WTC11 (cell line): ENCODE measurements at places on chromosomes 16 and 17. TPM values are rescaled to one million over a fixed set of nuclear protein-coding genes. Genes with fewer than 3 reads are reported as not detected.

DNA sequence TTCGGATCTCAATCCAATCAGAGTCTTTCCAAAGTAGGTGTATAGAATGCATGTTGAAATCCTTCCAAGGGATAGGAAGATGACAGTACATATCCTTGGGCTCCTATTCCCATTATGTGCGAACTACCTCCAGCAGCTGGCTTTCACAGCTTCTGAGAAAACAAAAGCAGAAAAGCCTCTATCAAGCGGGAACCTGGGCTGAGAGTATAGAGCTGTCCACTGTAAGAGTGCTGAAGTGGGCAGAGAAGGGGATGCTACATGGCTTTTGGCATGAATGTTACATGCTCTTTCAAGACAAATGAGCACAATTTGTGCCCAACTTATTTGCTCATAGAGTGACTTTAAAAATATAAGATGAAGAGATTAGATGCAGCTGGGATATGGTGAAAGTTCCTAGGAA is 993.5 kb downstream of the CDH8 start:
- peaks cover 3% of the 10 kb centered on the region; the same call in 1 of the 2 replicates for H3K27me3 ChIP-seq
- H3K4me1 ChIP-seq: no peaks in the 10 kb centered on the region
- no peaks in the 10 kb centered on the region for H3K36me3 ChIP-seq
- peak; percentile 18 for DNase-seq
- H3K27ac ChIP-seq: no peak overlapping the region

GRCh38 chr16:14324581-14324980 is 253.5 kb downstream of the MRTFB start:
- H3K27me3 ChIP-seq: no peaks in the 10 kb centered on the region
- DNase-seq: no peak
- peaks cover 17% of the 10 kb centered on the region for H3K36me3 ChIP-seq
- H3K27ac ChIP-seq: no peak overlapping the region
- H3K4me1 ChIP-seq: 0 out of 2 replicates have a peak, but pooled peaks cover 6% of the 10 kb centered on the region

DNA sequence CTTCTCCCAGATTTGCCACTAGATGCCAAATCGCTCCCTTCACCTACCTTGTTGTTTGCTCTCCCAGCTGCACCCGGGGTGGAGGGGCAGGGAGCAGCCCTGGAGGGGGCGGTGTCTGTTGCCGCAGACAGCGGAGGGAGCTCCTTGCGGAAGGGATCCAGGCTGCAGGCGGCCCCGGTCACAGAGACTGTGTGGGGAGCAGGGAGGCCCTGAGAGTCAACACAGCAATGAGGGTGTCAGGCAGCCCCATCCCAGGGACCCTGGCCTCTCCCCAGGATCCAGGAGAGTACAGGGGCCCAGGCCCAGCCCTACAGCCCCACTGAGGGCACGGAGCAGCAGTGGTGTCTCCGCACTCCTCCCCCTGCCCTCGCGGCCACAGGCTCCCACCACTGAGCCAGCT is 50.5 kb upstream of the CHMP6 start:
- H3K27ac ChIP-seq: peak overlapping the region; percentile 65; the same call in 1 of the 2 replicates
- no peaks in the 10 kb centered on the region for H3K27me3 ChIP-seq
- H3K36me3 ChIP-seq: peaks cover 7% of the 10 kb centered on the region
- H3K4me1 ChIP-seq: no peaks in the 10 kb centered on the region

Gene PDE6G
- 4.4 to 6.9 TPM (median 6.3 TPM) in 3 replicates for total RNA-seq

DNA sequence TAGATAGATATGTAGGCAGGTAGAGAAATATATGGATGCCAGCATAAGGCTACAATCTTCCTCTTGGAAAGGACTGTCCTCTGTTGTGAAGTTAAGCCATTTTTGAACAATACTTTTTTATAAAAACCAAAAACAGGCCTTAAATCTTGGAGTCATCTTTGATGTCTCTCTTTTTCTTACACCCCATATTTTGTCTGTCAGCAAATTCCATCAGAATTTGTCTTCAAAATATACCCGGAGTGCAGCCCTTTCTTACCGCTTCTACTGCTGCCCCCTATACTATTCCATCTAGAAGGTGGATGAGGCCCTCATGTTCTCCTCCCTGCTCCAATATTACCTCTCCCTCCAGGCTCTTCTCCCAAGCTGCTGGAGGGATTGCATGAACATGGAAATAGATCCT is 326.5 kb downstream of the HAPSTR1 start:
- H3K4me1 ChIP-seq: no peaks in the 10 kb centered on the region
- H3K27ac ChIP-seq: no peak overlapping the region
- no peak for DNase-seq
- peaks cover 2% of the 10 kb centered on the region; the same call in 1 of the 2 replicates for H3K27me3 ChIP-seq
- peaks cover 9% of the 10 kb centered on the region for H3K36me3 ChIP-seq

GRCh38 chr17:61393550-61393903 is 6.1 kb upstream of the TBX2 start:
- H3K4me1 ChIP-seq: peaks cover 14% of the 10 kb centered on the region
- no peaks in the 10 kb centered on the region for H3K36me3 ChIP-seq
- DNase-seq: peak; percentile 48
- no peak overlapping the region for H3K27ac ChIP-seq

- peaks cover 2% of the 10 kb centered on the region; the same call in 1 of the 2 replicates for H3K4me1 ChIP-seq
- H3K4me3 ChIP-seq: no peak overlapping the region
- H3K27ac ChIP-seq: no peak overlapping the region
These were observed 257.6 kb downstream of the FOXL1 start for GRCh38 chr16:86835982-86836381.

DNA sequence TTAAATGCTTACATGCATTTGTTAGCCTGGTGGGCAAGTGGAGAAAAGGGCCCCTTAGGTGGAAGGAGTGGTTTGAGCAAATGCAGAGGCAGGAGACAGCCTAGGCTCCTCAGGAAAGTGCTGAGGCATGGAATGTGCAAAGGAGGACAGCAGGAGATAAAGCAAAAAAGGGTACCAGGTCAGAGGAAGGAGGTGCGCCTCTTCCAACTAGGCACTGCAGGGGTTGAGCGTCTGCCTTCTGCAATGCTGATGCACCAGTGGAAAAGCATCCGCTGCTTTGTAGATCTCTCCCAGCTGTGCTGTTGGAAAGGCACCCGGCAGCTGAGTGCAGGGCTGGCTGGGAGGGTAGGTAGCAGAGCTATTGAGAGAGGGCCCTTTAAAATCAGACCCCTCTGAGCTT is 287.0 kb upstream of the XYLT1 start:
- peaks cover 42% of the 10 kb centered on the region for H3K4me1 ChIP-seq
- DNase-seq: peak; percentile 63
- no peaks in the 10 kb centered on the region for H3K27me3 ChIP-seq
- H3K4me3 ChIP-seq: peak overlapping the region; percentile 14; the same call in 1 of the 2 replicates
- H3K27ac ChIP-seq: peak overlapping the region; percentile 91

Gene TPSG1
- total RNA-seq: not detected in 3 replicates

- no peaks in the 10 kb centered on the region for H3K36me3 ChIP-seq
- H3K4me1 ChIP-seq: peaks cover 5% of the 10 kb centered on the region; the same call in 1 of the 2 replicates
- no peaks in the 10 kb centered on the region; the same call in 1 of the 2 replicates for H3K27me3 ChIP-seq
- H3K27ac ChIP-seq: no peak overlapping the region
- H3K4me3 ChIP-seq: no peak overlapping the region
These were observed 85.7 kb upstream of the XYLT1 start for GRCh38 chr16:17556276-17557052.

- H3K4me1 ChIP-seq: no peaks in the 10 kb centered on the region
- no peak overlapping the region for H3K4me3 ChIP-seq
- H3K27ac ChIP-seq: no peak overlapping the region
- DNase-seq: no peak
- H3K27me3 ChIP-seq: no peaks in the 10 kb centered on the region
- H3K36me3 ChIP-seq: 0 out of 2 replicates have a peak, but pooled peaks cover 4% of the 10 kb centered on the region
These were observed 172.1 kb downstream of the RBFOX3 start for GRCh38 chr17:79438546-79439334.

Gene BEAN1
- total RNA-seq: 0.07 TPM in 1 of 3 replicates, not detected in the others

DNA sequence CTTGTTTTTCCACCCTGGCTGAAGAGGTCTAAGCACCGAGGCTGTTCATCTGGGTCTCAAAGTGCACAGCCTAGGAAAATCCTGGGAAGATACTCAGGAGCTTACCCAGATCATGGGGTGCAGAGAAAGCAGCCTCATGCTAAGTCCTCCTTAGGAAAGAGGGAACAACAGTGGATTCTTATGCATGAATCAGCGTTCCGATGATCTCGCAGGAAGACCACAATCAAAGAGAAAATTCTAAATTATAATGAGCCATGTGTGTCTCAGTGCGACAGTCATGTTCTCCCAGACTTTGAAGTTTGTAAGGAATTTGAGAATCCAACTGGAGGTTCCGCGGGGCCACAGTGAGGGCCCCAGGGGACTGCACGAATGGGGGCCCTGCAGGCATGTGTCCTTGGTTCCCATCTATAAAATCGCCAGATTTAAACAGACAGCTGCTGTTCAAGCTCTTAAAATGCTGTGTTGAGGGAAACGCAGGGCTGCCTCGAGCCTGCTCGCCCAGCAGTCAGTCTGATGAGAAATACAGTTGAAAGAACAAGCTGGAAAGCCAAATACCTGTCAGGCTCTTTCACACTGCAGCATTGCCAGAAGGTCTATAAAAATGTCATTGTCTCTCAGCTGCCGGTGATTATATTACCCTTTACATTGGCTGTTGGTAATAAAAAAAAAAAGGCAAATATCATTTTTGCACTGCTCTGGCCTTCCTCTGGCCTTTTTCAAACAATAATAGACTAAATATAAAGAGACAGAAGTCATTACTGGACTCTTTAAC is 152.1 kb downstream of the PMP22 start:
- peaks cover 15% of the 10 kb centered on the region for H3K36me3 ChIP-seq
- no peak for DNase-seq
- peaks cover 31% of the 10 kb centered on the region for H3K4me1 ChIP-seq
- peaks cover 9% of the 10 kb centered on the region; the same call in 1 of the 2 replicates for H3K27me3 ChIP-seq

DNA sequence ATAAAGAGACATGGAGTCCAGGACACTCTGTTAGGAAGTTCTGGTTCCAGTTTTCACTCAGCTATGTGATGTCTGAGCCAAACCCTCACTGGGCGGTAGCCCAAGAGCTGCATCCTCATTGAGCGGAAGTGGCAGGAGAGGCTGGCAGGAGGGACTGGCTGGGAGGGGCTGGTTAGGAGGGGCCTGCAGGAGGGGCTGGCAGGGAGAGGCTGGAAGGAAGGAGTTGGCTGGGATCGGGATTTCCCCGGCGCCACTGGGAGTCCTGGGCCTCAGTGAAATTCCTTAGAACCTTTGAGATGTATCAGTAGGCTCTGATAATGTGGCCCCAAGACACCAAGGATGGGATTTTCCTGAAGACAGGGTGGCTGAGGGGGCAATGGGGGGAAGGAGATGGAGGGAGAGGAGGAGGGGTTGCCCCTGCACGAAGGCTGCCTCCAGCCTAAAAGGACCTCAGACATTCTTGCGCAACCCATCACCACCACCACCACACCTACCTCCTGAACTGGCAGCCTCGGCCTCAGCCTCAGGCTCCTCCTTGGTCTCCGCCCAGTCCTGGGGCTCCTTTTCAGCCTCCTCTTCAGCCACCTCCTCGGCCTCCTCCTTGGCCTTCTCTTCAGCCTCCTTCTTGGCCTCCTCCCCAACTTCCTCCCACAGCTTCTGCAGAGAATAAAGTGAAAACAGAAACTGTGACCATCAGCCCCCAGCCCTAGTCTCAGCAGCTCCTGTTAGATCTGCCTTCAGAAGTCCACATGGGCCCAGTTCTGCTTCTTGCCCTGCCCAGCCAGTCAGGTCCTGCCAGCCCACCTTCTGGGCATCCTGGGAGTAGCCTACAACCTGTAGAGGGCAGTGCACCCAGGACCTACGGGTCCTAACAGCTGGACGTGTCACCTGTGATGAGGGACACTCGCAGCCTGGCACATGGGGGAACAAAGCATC is 31.7 kb downstream of the CNGB1 start:
- DNase-seq: no peak
- H3K27ac ChIP-seq: no peak overlapping the region
- no peak overlapping the region for H3K4me3 ChIP-seq
- no peaks in the 10 kb centered on the region for H3K27me3 ChIP-seq
- H3K36me3 ChIP-seq: no peaks in the 10 kb centered on the region
- no peaks in the 10 kb centered on the region for H3K4me1 ChIP-seq

GRCh38 chr17:45384047-45384788 is 48.5 kb downstream of the ARHGAP27 start:
- DNase-seq: no peak
- no peaks in the 10 kb centered on the region for H3K36me3 ChIP-seq
- no peak overlapping the region for H3K27ac ChIP-seq
- H3K4me1 ChIP-seq: peaks cover 20% of the 10 kb centered on the region
- peaks cover 16% of the 10 kb centered on the region for H3K27me3 ChIP-seq
- H3K4me3 ChIP-seq: no peak overlapping the region

Gene COL1A1
- total RNA-seq: 46.1 to 52.1 TPM (median 50.4 TPM) in 3 replicates

Gene CDK5RAP3
- 128 to 143 TPM (median 138 TPM) in 3 replicates for total RNA-seq

DNA sequence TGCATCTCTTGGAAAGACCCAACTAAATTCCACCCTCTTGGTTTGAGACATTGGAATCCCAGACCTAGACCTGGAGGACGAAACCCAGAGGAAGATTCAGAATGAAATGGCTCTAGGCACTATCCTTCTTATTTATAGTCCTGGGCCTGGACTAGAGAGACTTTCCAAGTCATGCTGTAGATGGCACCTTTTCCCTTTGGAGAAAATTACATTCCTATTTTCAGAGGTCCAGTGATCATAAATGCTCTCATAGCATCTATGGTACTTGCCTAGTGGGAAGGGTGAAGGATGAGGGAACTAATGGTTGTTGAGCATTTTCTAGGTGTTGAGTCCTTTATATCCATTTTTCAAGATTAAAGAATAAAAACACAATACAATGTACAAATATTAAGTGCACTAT is 37.1 kb downstream of the SPACA3 start:
- peaks cover 6% of the 10 kb centered on the region; the same call in 1 of the 2 replicates for H3K27me3 ChIP-seq
- H3K4me3 ChIP-seq: no peak overlapping the region
- H3K27ac ChIP-seq: no peak overlapping the region
- DNase-seq: no peak
- H3K4me1 ChIP-seq: peaks cover 20% of the 10 kb centered on the region

Gene ABI3
- total RNA-seq: 1.2 to 1.6 TPM (median 1.5 TPM) in 3 replicates

GRCh38 chr16:48128769-48129168 is 27.0 kb downstream of the ABCC12 start:
- peaks cover 9% of the 10 kb centered on the region for H3K4me1 ChIP-seq
- H3K27ac ChIP-seq: no peak overlapping the region
- no peak for DNase-seq
- no peaks in the 10 kb centered on the region for H3K27me3 ChIP-seq

Gene ITGAD
- total RNA-seq: not detected in 3 replicates

Gene IL34
- 6.0 to 8.8 TPM (median 7.5 TPM) in 3 replicates for total RNA-seq

DNA sequence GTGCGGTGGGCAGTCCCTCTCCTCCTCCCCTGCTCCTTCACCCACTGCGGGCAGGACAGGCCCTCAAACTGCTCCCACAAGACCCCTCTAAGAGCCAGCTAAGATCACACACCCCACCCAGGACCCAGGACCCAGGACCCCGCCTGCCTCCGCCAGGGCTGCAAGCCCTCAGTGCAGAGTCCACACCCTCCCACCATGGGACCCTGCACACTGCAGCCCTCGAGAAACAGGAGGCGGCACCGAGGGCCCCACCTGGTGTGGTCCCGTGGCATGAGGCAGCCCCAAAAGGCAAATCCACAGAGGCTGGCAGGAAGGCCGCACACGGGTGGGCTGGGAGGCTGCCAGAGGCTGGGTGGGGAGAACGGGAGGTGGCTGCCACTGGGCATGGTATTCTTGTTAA is 94.7 kb downstream of the ENGASE start:
- H3K4me1 ChIP-seq: no peaks in the 10 kb centered on the region
- H3K4me3 ChIP-seq: no peak overlapping the region
- H3K27ac ChIP-seq: no peak overlapping the region
- no peaks in the 10 kb centered on the region for H3K36me3 ChIP-seq
- no peaks in the 10 kb centered on the region for H3K27me3 ChIP-seq

- no peaks in the 10 kb centered on the region for H3K4me1 ChIP-seq
- no peak overlapping the region for H3K4me3 ChIP-seq
- DNase-seq: no peak
- H3K36me3 ChIP-seq: no peaks in the 10 kb centered on the region
These were observed 9.4 kb downstream of the MPO start for GRCh38 chr17:58271216-58271931.

Gene KRT36
- not detected in 3 replicates for total RNA-seq

- no peaks in the 10 kb centered on the region for H3K36me3 ChIP-seq
- no peak for DNase-seq
- 0 out of 2 replicates have a peak, but pooled peaks cover 6% of the 10 kb centered on the region for H3K4me1 ChIP-seq
These were observed 248.6 kb downstream of the FTO start for GRCh38 chr16:53952215-53953208.

GRCh38 chr16:17496891-17497290 is 26.1 kb upstream of the XYLT1 start:
- H3K27me3 ChIP-seq: no peaks in the 10 kb centered on the region
- no peak overlapping the region for H3K27ac ChIP-seq
- H3K4me1 ChIP-seq: no peaks in the 10 kb centered on the region
- no peaks in the 10 kb centered on the region for H3K36me3 ChIP-seq
